AG08396 (cell line): ENCODE measurements at places on chromosomes 5 and 9.

DNA sequence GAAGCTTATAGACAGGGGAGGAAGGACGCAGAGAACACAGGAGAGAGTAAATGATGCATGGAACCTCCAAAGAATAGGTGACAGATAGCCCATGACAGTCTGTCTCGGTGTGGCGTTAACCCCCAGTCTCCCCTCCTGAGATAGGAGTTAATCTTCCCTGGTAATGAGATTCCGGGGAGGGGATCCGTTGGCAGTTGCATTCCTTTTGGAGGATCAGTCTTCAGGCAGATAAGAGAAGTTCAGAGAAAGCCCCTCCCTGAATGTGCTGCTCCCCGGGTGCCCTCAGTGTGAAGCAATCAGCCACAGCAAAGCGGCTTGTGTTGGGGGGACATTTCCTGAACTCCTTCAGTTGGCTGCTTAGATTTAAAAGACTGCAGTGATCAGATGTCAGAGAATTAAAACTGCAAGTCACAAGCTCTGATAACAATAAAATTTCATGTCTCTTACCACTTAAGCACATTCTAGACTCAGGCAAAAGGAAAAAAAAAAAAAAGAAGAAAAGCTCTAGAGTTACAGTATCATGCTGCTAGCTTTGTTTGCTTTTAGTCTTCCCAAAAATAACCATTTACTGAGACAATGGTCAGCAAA, 121.1 kb downstream of the EGFLAM start:
- DNase-seq = no peak

- DNase-seq = no peak
Measured at GRCh38 chr5:6228257-6229250, 149.8 kb downstream of the MED10 start.

DNA sequence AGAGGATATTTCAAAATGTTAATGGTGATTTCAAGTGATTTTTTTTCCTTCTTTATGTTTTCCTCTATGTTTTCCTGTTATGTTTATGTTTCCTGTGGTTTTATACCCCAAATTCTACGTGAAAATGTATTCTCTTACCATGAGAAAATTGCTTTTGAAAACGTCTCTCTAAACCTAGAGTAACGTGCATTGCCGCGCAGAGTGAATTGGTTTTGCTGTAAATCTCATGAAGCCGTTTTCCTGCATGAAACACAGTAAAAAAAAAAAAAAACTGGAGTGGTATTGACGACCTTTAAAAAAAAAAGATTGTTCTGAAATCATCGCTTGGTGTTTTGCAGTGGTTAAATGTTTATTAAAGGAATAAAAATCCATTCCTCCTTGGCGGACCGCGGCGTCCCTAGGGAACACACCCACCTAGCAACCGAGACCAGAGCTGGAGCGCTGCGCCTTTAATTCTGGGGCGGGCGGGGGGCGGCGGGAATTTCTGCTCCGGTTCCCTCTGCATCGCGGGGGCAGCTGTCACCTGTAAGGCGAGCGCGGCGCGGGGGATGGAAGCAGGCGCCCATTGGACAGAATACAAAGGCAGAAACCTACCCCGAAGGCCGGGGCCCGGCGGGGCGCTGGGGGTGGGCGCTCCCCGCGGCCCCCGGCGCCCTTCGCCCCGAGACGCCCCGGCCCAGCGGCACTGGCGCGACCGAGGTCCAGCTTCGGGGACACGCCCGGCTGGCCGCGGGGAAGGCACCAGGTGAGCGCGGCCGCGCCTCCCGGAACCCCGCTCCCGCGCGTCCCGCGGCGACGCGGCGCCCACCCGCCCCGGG, at the start of gene SOWAHA:
Gene SOWAHA (plus strand): TSS at position 522 of the 818 bp plus-strand sequence. CDS start 320 bp downstream, outside the sequence.
- no peak for DNase-seq

DNA sequence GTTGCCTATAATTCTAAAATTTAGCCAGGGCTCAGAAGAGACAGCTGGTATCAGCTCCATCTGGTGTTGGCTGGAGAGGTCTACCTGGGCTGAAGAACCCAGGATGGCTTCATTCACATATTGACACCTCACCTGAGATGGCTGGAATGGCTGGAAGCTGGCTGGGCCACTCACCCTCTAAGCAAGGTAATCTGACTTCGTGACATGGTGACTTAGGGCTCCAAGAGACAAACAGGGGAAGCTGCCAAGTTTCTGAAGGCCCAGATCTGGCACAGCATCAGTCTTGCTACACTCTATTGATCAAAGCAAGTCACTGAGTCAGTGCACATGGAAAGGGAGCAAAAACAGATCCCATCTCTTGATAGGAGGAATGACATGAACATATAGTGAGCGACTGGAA, 102.3 kb downstream of the EPB41L4A start:
- no peak for DNase-seq

DNA sequence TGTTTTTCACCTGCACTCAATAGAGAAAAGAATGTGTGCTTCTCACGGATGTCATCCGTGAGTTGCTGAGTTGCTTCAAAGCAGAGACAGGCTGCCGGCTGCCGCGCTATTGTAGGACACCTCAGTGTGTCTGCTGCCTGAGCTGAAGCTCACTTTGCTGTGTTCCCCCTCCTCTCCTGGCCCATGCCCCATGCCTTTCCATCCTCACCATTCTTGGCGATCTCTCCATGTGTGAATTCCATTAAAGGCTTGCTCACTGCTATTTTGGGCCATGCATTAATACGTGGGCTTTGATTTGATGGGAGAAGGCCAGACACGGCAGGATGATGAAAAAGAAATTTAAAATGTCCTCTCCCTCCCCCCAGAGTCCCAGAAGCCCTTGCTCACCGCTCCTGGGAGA, 14.5 kb downstream of the ADAM19 start:
- DNase-seq = no peak

- no peak for DNase-seq
Measured at GRCh38 chr9:131028221-131028884, 19.4 kb downstream of the LAMC3 start.
